ENCODE measurements at places on chromosomes 2 and 18.
A peak's percentile ranks its signal among the peaks of the same experiment; 100 is the strongest.

GRCh38 chr2:113891265-113891959 is 1.5 kb downstream of the ACTR3 start:
- DNase-seq, result no peak

DNA sequence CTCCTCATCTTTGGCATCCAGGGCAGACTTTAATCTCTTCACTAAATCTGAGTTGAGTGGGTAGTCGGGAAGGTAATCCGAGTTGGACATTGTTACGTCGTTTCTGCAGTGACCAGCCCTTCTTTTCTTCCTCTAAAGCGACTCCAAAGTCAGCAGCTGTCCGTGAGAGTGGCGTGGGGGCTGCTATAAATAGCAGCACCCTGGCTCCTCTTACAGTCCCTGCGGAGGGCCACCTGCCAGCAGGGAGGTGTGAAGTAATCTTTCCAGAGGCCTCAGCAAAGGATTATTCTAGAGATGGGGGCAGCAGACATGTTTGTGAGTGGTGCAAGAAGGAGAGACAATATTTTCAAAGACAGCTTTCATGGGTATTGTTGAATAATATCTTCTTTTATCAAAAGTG is at the start of gene ASB18:
ASB18 (minus strand) TSS at position 151 of the 400 bp plus-strand sequence; CDS start at position 90, 61 bp downstream.
- DNase-seq, result no peak

DNA sequence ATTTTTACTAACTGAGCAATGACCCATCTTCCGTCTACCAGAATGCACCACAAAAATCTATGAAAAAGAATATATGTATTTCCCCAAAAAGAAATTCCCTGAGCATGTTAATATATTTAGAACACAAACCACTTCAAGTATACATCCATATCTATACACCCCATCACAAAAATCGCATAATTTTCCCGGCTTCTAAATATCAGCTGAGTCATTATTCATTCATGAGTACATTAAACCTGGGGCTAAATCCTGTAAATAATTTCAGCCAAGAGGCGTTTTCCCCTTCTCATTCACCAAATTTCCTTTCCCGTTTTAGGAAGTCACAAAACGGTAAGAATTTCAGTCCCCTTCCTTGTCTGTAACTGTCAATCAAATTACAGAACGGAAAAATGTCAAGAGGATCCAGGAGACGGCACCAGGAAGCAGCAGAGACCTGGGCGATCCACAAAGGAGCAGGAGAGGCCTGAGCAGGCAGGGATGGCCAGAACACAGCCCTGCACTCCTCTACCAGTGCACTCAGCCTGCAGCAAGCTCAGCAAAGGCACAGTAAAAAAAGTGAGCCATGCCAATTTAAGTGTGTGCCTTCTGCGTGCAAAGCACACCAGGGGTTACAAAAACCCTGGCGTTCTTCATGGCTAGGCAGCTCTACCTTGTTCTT is 300.7 kb downstream of the TCF4 start:
- DNase-seq, result no peak

GRCh38 chr18:46350598-46351159 is 246.5 kb downstream of the HAUS1 start:
- DNase-seq, result no peak

DNA sequence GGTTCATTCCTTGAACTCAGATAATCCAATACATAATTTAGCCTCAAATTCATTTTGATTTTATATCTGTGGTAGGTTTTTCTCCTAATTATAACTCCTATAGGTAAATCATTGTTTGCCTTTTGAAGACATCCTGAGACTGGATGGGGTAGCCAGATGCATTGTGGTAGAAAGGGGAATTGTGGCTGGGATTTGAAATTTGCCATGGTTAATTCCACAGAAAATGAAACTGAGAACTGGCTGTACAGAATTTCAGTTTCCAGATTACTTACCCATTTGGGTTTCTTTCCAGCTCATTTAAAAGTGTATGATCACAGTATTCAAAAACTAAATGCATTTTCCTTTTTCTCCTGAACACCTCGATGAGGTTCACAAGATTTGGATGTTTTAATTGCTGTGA is 18.2 kb downstream of the CDKL4 start:
- no peak for DNase-seq

DNA sequence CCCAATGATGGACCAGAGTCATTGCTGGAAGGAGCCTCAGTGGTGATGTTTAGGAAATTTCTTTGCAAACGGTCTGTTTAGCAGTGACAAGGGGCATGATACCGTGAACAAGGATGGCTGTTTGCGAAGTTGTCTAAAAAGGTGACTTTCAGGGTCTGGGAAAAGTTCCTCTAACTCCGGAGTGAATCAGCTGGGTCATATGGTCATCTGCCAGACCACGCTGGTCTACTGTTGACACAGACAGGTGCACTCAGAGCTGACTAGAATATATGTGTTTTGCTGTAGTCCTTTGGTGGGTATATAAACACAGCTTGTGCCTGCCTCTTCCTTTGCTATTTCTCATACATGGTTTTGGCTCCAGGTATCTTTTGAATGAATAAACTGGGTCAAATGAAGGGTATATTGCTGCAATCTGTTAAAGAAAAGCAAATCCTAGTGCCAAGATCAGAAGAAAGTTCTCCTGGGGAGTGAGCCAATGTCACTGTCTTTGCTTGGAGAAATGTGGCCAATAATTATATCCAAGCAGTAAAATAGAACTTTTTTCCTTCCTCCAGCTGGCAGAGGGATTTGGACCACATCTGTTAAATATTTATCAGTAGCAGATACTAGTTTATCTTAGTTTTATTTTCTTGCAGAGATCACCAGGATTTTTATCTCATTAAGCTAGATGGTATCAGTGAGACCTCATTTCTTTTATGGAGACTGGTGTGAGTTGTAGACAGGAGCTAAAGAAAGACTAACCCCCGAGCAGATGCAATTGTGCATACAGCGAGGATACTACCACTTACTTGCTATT is 286.0 kb downstream of the TRIB2 start:
- no peak for DNase-seq

DNA sequence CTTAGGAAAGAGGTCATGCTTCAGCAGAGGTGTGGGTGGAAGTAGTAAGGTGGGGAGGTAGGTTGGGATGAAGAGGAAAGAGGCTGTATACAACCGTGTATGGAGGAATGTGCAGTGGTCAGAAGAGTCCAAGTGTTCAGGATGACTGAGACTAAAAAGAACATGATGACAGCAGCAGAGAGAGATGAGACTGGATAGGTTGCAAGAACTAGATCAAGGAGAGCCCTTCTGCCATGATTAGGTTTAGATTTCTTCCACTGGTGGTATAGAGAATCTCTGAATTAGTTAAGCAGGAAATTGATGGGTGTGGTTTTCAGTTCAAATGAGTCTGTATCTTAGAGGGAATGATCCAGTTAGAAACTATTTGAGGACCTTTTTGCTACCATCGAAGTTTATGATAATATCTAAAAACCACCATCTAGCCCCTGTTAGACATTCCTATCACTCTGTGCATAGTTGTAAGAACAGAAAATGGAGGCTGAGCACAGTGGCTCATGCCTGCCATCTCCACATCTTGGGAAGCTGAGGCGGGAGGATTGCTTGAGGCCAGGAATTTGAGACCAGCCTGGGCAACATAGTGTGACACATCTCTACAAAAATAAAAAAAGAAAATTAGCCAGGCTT is 221.0 kb downstream of the LTBP1 start:
- no peak for DNase-seq

DNA sequence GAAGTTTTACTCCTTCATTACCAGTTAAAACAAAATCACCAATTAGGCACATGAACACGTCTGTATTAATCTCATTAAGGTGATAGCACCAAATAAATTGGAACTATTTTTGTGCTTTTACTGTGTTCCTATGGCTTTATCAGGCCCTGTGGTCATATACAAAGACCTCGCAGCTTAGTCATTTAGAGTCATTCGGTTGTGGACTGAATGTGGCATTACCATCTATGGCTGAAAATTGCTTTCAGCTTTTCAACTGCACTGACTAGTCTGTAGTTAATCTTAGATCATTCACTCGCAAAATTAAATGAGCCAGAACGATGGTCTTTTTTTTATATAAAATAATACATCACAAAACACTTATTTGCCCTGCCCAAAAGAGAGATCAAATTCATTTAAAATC is 601.7 kb downstream of the NR4A2 start:
- DNase-seq, result no peak

- no peak for DNase-seq
Observed at GRCh38 chr18:56139792-56140254, 498.6 kb downstream of the TXNL1 start.

- DNase-seq, result no peak
Observed at GRCh38 chr2:165144315-165144714, 59.5 kb downstream of the SCN3A start.

DNA sequence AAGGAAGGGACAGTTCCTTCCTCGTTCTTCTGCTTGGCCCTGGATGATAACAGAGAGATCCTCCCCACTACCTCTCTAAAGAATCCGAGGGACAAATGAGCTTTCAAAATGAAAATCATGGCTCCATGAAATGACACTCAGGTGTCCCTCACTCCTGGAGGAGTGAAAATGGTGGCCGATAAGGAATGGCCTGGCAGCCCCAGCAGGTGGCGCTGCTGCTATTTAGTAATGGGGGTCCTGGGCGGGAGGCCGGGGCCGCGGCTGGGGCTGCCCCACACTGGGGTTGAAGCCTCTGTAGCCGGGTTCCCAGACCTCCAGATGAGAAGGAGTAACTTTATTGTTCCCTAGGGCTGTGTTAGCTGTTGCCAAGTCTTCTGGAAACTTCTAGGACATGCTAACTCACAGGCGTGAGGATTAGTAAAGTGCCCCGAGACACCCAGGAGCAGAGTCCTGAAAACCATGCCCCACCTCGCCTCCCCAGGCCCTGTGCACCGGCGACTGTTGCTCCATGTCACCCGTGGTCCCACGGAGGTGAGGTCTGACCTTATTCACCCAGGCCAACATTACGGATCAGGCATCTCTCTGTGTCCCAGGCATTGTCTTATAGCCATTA is 138.0 kb downstream of the CTIF start:
- peak; percentile 47 for DNase-seq

DNA sequence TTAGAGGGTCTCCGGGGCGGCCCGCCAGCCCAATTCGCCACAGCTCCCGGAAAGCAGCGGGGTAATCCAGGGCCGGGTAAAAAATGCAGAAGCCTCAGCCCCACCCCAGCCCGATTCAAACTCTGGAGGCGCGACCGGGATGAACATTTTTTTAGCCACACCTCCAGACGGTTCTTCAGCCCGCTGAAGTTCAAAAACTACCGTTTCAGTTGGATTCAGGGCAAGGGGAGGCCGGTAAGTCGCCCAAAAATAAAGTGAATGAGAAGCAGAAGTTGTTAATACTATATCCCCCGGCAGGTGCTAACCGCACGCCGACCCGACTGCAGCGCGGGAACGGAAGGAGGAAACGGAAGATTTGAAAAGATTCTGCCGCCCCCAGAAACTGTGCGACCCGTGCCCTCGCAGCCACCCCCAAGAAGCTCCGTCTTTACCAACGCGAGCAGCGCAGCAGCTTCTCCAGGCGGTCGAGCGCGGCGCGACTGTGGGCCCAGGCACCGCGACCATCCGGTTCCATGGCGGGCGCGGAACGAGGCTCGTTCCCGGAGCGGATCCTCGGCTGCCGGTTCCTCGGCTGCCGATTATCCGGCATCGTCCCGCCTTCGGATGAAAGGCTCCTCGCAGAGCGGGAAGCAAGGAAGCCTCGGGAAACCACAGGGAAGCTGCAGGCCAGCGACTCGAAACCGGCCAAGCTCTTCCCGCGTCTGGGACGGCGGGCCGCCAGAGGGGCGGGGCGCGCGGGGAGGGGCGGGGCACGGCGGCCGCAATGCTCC is at the start of gene BARD1:
BARD1 (minus strand) TSS at position 703 of the 770 bp plus-strand sequence; CDS start at position 589, 114 bp downstream.
- peak; percentile 46 for DNase-seq

GRCh38 chr2:143160732-143161707 is 31.8 kb downstream of the ARHGAP15 start:
- DNase-seq, result no peak

- no peak for DNase-seq
Observed at GRCh38 chr2:26974352-26974751, 3.9 kb downstream of the MAPRE3 start.

DNA sequence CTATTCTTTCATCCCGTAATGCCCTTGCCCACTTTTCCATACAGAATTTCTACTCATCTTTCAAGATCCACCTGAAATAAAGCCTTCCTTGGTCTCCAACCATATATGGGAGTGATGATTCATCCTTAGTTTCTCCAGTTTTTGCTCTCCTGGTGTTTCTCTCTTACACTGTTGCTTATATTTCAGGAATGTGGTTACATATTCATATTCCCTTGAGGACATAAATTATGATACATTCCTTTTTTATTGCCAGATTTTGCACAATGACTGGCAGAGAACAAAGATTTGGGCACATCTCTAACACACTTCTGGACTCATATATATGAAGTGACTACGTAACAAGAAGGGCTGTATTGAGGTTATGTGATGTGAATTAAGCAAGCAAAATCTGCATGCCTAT is 1573.4 kb upstream of the NXPH2 start:
- DNase-seq, result no peak

GRCh38 chr18:27750014-27750413 is 426.9 kb downstream of the CDH2 start:
- no peak for DNase-seq

DNA sequence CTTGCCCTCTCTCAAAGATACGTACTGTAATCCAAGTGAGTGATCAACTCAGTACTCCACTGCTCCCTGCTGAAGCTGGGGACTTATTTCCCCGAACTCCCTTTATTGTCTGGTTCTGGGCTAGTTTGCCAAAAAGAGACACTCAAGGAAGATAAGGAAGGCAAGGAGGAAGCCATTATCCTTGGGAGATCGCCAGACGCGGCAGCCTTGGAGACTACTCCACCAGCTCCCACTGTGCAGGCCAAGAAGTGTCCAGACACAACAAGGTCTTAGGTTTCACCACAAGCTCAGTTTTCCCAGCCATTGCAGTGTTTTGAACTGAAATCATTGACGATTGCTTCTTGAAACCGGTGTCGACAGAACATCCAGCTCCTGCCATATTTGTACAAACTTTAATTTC is 439.6 kb upstream of the UBE2E3 start:
- DNase-seq, result no peak

DNA sequence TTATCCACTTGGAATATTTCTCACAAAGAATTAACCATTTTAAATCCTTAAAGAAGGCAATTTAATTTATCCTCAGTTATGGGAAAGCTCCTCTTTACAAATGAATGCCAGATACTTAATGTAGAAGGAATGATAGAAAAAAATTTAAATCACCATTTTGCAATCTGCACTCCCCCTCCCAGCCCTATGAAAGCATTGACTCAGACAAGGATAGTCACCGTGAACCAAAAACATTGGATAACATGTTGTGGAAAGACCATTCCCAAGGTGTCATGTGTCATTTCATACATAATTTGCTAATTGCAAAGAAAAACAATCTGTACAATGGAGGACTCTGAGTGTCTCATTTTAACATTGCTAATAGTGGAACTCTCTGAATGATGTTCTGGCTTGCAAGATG is 421.0 kb downstream of the TXNL1 start:
- no peak for DNase-seq

DNA sequence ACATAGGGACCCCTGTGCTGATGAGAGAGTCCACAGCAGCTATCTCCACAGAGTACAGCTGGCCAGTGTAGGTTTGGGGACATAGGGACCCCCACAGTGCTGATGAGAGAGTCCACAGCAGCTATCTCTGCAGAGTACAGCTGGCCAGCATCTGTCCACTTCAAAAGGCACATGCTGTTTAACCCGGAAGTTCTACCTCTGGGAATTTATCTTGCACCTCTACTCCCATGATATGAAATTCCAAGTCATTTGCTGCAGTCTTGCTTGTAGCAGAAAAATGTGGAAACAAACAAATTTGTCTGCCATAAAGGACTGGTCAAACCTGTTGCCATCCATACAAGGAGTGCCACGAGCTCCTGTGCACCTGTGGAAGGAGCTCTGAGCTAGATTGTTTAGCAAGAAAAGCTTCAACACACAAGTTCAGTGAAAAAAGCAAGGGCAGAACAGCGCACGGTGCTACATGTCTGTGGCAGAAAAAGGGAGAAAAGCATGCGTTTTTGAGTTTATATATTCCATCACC is 33.1 kb downstream of the LRRFIP1 start:
- peak; percentile 39 for DNase-seq

GRCh38 chr2:234919711-234920110 is 32.1 kb upstream of the SH3BP4 start:
- no peak for DNase-seq
